Non-pigmented ciliary epithelial cell (primary cell): ENCODE measurements at places on chromosomes 7 and 10.

DNA sequence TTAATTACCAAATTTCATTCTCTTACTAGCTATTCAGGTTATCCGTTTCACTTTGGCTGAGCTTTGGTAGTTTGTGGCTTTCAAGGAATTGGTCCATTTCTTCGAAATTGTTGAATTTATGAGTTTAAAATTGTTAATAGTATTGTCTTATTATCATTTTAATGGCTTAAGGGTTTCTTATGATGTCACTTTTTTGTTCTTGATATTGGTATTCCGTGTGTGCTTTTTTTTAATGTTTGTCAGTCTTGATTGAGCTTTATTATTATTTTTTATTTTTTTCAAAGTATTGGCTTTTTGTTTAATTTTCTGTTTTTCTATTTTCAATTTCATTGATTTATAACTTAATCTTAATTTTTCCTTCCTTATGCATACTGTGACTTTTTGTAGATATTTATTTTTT, 25.9 kb downstream of the FRG2B start:
- no peak for DNase-seq

DNA sequence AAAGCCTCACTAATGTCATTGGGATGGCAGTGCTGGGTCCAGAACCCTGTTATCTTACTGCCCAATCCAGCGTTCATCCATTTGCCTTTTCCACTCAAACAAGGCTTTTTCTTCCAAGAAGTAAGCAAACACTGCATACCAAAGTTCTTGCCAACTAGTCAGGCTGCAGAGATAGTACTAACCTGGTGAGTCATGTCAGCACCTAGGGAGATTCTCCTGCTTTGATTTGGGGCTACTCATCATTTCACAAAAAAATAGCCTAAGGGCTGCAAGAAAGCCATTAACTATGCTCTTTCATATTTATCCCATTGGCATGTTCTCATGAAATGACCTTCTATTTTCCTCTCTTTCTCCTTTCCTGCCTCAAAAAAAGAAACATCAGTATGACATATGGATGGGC, 142.6 kb downstream of the TWIST1 start:
- peak; percentile 18 for DNase-seq

DNA sequence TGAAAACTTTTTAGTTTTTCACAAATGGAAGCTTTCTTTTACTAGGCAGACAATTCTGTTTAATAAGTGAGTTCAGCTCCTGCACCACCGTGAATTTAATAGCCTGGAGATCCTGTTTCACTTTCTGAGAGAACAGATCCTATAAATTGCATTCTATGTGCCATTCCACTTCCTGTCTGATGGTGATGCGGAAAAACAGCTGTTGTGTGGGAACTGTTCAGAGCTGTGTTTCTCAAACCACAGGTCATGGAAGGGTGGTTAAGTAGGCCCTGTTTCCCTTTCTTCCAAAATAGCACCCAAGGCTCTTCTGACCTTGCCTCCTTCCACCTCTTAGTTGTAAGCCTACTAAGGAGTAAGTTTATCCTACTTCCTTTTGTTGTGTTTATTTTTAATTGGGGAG, 97.2 kb upstream of the DKK1 start:
- DNase-seq = peak; percentile 49

- DNase-seq = no peak
Observed at GRCh38 chr10:132269266-132270230, 38.2 kb downstream of the STK32C start.

DNA sequence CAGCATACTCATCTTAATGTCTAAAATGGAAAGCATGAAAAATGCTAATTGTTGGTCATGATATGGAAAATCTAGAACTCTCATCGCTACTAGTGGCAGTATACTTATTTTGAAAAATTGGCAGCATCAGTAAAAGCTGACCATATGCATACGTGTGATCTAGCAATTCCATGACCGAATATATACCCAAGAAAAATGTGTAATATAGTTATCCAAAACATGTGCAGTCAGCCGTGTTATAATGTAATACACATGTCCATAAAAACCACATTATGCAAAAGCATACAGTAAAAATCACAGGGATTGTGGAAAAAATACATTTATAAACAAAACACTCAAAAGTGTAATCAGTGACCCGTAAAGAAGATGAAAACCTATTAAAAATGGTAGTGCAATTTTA, 439.0 kb downstream of the SH2D4B start:
- DNase-seq = no peak

DNA sequence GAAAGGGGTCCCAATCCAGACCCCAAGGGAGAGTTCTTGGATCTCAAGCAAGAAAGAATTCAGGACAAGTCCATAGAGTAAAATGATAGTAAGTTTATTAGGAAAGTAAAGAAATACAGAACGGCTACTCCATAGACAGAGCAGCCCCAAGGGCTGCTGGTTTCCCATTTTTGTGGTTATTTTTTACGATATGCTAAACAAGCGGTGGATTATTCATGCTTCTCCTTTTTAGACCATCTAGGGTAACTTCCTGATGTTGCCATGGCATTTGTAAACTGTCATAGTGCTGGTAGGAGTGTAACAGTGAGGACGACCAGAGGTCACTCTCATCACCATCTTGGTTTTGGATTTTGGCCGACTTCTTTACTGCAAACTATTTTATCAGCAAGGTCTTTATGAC, 1033.4 kb downstream of the SORCS3 start:
- DNase-seq = no peak

GRCh38 chr10:33897291-33897752, 562.9 kb upstream of the NRP1 start:
- peak; percentile 23 for DNase-seq

- DNase-seq = no peak
Observed at GRCh38 chr10:47087667-47088066, 176.4 kb downstream of the PTPN20 start.
